Myocyte (in vitro differentiated cells): ENCODE measurements at places on chromosomes 1 and 21. TPM values are rescaled to one million over a fixed set of nuclear protein-coding genes. Genes with fewer than 3 reads are reported as not detected.

The RNU1-2 gene
- not detected in 2 replicates for total RNA-seq

The LCE2C gene
- total RNA-seq, result not detected in 2 replicates

The C1orf141 gene
- total RNA-seq, result not detected in 2 replicates

The TRPM2 gene
- total RNA-seq, result not detected in 2 replicates

The PRELP gene
- 0.11 and 0.31 TPM in 2 replicates for total RNA-seq

DNA sequence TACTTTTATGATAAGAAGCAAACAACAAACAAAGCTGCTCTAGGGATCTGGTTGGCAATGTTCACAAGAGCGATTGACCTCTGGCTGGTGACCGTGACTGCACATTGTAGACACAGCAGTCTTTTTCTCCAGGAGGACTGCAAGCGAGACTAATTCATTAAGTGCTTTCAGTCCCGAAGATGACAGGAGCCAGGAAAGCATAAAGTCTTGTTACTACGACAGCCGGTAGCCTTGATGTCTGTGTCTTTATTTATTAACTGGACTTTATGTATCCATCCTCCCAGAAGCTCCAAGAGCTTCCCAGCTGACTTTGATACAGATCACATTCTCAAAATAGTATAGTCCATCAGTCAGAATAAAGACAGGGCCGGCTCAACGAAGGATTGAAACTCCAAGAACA is 18.2 kb downstream of the FAM163A start:
- DNase-seq, result peak; percentile 22

GRCh38 chr21:33972539-33972938 is 56.9 kb upstream of the ATP5PO start:
- no peak for DNase-seq

DNA sequence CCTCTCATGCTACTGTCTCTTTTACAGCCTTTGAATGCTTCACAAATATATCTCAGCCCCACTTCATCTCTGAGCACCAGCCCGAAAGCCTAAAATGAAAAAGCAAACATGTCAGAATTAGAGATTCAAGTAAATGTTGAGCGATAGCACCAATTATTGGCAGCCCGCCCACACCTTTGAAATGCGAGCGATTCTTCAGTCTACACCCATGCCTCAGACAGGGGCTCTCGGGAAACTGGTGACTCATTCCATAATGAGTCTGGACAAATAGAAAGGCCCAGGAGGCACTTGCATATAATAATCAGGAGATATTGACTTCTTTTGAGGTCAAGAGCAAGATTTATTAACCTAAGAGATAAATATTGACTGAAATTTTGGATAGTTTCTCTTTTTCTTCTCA is 487.3 kb upstream of the PTBP2 start:
- no peak for DNase-seq

GRCh38 chr1:193031431-193031830 is 27.7 kb downstream of the UCHL5 start:
- DNase-seq, result peak; percentile 11

GRCh38 chr1:198775606-198776005 is 136.8 kb downstream of the PTPRC start:
- DNase-seq, result peak; percentile 66

GRCh38 chr1:91872559-91873081 is 13.3 kb downstream of the TGFBR3 start:
- no peak for DNase-seq

DNA sequence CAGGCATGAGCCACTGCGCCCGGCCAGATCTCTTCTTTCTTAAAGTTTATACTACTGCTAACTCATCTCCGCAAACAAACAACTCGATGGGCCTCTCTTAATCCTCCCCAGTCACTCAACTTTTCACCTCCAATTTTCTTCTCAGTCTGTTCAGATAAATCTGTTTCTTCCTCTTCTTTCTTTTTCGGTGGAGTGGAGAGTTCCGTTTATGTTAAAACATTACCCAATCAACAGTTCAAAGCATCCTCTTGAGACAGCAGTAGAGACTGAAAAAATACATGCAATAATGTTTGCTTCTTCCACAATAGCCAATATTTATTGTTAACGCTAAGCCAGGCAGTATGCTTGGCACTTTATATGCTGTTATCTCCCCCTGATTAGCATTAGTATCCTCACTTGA is 1.4 kb upstream of the ANKRD13C start:
- DNase-seq, result no peak

- no peak for DNase-seq
These were observed 70.3 kb downstream of the KIF1B start for GRCh38 chr1:10280439-10281350.

DNA sequence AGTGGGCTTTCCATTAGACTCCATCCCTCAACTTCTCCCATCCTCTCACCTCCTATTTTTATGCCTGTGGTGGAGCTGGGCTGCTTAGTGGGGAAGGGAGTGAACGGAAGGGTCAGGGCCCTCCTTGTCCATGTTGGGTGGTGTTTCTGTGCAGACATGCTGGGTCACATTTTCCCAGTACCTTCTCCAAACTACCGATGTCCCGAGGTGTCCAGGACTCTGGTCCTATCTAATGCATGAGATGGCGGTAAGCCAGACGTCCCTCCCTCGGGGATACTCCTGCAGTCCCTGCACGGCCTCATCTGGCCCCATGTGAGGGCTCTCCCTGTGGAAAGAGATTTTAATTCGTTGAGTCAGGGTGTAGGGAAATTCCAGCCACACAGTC is 61.0 kb downstream of the OBSCN start:
- no peak for DNase-seq

GRCh38 chr1:91997607-91998195 is 32.1 kb upstream of the EPHX4 start:
- DNase-seq, result peak; percentile 54

GRCh38 chr21:28371713-28372112 is 621.0 kb downstream of the LTN1 start:
- no peak for DNase-seq

DNA sequence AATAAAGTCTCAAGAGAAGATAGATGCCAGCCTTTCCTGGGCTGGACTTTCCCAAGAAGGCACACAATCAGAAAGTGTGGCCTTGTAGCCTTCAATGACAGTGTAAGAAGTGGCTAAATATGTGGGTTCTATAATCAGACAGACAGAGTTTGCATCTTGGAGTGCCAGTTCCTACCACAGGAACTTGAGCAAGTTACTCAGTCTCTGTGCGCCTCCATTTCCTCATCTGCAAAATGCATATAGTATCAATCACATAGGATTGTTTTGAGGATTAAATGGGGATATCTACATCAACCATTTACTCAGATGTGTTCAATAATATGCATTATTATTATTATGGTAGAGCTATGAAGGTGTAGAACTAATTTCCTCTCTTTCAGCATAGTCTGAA is 176.8 kb upstream of the PTBP2 start:
- DNase-seq, result no peak

DNA sequence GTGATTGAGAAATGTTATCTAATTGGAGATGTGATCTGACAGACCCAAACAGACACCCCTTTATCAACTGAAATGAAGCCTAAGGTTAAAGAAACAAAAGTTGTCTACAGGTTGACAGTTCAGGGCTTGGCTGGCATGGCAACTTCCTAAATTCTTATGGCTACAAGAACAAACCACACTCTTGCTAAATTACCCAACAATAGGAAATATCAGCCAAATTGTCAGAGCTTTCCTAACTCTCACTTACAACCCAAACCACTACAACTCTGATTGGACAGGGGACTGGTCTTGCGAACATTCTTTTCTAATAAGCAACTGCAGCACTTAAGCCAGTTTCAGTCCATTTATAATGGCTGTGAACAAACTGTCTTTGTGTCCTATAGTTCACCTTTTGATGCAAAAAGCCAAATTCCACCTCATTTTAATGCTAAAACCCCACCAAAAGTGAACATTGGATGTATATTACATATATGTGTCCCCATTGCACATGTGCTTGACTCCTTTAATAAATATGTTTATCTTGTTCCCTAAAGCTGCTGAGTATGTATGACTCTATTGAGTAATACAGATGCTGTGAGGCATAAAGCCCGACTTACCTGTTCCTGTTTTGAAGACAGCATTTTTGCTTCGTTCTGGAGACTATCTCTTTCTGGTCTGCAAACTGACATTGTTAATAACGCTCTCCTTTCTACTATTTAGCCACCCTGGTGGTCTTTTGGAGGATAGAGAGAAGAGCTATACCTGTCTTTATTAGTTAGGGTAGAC is 101.3 kb upstream of the HMCN1 start:
- DNase-seq, result peak; percentile 21

DNA sequence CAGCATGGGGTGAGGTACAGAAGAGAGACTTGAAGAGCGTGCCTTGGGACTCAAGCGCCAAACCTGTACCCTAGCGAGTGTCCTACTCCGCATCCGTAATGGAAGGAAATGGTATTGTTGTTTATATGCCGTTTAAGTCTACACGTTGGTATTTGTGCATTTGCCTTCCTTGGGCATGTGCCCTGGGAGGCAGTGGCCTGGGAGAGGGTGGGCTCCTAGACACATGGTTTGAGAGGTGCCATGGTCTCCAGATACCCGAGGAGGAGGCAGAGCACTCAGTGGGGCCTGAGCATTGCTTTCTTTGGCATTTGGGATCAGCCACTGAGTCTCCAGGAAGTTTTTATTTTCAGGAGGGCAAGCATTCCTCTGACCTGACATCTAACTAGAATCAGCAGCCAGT is 6.5 kb downstream of the ZNF672 start:
- no peak for DNase-seq

GRCh38 chr1:211375146-211375818 is 48.6 kb downstream of the TRAF5 start:
- no peak for DNase-seq

GRCh38 chr1:228358764-228359612 is 47.6 kb downstream of the TRIM11 start:
- no peak for DNase-seq

DNA sequence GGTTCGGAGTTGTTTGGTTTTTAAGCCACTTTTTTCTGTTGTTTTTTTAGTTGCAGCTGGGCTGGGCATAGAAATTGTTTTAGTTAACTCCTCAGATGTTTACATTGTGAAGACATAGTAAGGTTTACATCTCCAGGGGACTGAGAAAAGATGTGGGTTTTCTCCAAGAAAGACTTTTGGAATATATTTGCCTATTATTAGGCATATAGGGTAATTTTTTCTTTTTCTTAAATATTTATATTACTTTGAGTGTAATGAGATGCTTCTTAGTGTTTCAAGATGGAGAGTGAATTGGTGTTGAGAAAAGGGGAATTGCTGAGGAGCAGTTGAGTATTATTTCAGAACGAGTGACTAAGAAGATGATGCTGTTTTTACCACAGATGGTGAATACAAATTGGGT is 26.6 kb upstream of the PIGK start:
- no peak for DNase-seq

DNA sequence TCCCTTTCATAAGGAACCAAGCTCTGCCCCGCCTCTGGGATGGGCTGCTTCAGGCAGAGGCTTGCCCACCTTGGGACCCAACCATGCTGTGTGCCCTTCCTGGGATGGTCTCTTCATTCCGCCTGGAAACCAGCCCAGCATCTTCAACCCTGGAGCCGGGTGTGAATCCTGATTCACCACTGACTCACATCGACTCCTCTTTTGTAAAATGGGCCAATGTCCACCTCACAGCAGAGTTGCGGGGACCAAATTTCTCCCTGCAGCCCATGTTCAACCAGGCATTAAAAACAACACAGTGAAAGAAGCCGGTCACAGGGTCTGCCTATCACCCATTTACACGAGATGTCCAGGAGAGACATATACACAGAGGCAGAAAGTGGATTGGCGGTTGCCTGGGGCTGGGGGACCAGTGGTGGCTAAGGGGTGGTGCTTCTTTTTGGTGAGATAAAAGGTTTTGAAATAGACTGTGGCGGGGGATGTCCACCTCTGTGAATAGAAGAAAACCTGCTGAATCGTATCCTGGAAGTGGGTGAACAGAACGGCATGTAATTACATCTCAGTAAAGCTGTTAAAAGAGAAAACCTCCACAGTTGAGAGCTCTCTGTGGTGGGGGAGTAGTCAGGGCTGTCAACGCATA is 6.9 kb upstream of the GPR153 start:
- no peak for DNase-seq

- peak; percentile 11 for DNase-seq
These were observed 609 bp downstream of the PIGK start for GRCh38 chr1:77218477-77219165.

DNA sequence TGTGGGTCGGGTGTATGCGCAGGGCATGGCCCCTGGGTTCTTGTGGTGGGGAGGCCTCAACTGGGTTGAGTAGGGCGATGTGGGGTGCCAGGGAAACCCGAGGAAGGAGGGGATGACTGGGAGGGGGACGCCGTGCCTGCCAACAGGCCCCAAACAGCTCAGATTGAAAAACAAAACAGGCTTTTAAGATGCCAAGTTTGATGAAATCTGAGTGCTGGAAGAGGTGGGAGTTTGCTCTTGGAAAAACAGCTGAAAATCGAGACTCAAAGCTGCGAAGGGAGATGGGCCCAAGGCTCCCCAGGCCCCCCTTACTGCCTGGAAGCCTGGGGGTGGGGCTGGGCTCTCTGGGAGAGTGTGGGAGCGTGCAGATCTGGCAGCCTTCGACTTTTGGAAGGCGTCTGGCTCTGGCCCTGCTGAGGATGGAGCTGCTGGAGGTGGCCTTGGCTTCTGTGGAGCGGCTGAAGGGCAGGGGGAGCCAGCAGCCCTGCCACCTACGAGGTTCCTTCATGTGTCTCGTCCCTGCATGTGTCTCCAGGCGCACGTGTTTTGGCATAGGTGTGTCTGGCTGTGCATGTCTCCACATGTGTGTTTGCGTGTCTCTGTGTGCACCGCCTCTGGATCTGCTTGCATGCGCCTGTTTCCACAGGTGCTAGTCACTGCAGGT is 33.3 kb downstream of the PTPRF start:
- no peak for DNase-seq

- no peak for DNase-seq
These were observed 30.6 kb downstream of the MPZL1 start for GRCh38 chr1:167752219-167752985.

DNA sequence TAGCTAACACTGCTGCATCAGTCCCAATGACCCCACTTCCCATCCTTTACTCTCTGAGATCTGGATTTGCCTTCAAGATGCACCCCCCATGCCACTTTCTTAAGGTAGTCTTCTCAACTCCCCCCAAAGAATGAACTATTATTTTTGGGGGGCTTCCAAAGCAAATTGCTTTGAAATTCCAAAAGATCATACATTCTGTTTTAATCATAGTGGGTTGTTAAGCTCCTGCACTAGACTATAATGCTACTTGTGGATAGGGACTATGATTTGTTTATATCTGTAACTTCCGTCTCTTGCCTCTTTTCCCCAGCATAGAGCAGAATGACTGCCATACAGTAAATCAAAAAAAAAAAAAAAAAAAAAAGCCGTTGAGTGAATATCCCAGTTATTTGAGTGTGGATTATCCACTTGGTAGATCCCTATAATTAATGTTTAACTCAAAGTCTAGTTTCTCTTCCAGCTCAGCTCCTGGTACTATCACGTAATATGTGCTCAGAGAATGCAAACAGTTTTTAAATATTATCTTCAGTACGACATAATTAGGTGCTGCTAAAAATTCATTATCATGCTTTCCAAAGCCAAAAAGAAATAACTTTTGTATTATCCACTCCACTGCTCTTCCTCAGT is 26.9 kb downstream of the KIRREL1 start:
- DNase-seq, result no peak

GRCh38 chr1:15106608-15107007 is 46.9 kb upstream of the TMEM51 start:
- DNase-seq, result no peak

- peak; percentile 78 for DNase-seq
These were observed 15.2 kb downstream of the POGZ start for GRCh38 chr1:151443846-151444782.
